ENCODE measurements at places on chromosomes 1 and 21.

GRCh38 chr21:43318841-43319781 lies 107.8 kb downstream of the SIK1 start:
- DNase-seq = no peak

DNA sequence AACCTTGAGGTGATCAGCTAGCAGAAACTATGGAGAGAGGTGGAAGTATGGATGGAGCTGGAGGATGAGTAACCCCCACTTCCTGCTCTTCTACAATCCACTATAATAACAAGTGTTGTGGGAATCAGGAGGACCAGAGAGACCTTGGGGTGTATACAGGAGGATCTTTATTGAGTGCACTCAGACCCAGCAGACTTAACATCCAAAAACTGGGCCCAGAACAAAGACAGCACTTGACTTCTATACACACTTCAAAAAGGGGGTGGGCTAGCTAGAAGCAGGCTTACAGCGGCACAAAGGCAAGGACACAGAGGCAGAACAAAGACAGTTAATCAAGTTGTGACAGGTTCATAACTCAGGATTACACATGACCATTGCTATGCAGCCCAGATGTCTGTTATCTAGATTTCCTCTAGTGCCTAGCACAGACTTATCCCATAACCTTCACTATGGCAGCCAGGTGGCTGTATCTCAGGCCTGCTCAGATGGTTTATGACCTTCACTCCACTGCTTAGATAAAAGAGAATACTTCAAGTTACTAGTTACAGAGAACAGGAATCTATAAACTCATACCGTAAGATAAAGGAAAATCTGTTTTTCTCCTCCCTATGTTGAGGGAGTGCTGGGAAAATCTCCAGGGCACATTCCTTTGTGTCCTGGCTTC lies 36.1 kb upstream of the PADI2 start:
- DNase-seq = no peak

DNA sequence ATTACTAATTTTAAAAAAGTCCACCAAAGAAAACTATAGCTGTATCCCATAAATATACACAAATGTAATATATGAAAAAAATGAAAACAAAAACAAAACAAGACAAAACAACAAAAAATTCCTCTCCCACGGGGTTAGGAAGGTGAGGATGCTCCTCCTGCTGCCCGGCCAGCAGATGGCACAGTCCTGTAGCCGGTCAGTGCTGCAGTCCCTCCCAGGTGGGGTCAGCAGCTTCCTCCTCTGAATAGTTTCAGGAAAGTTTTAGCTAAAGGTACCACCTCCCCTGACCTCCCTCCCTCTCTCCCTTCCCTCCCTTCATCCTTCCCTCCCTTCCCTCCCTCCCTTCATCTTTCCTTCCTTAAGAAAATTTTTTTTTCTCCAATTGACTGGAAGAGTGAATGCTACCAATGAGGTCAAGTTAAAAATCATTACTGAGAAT lies 67.8 kb upstream of the BCL10 start:
- no peak for DNase-seq

GRCh38 chr1:193190096-193190744 lies 3.8 kb upstream of the B3GALT2 start:
- DNase-seq = no peak

DNA sequence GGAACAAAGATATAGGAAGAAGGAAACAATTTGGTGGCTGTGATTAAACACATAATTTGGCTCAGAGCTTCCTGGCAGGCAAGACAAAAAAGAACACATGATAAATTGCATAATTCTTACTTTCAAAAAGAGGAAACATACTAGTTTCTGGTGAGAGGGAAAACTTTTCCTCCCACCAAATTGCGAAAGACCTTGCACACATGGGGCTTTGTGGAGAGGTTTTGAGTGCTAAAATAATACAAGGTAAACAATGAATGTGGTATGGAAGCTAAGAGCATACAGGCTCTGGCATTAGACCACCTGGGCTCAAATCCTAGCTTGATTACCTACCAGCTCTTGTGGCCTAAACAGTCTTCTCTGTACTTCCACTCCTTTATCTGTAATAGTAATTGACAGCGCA lies 140.2 kb upstream of the HOOK1 start:
- no peak for DNase-seq

DNA sequence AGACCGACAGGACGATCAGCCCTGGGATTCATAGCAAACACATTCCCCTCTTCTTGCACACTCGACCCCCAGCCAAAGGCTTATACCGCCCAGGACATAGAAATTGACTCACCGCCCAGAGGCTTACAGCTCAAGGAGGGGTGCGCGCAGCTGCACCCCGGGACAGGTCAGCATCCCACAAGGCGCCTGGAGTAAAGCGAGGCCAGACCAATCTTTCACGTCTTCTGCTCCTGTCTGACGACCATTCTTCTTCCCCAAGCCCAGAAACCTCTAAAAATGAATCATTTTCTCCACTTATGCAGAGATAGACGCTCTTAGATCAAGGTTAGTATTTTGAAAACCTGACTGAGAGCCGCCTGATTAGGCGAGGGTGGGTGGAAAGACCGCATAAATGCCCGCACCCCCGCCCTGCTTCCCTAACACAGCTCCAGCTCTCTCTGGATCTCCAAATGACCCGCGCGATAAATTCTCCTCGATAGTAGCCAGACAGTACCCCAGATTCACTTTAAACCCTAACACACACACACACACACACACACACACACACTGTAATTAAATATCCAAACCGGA lies 1.9 kb upstream of the LHX8 start:
- DNase-seq = no peak

DNA sequence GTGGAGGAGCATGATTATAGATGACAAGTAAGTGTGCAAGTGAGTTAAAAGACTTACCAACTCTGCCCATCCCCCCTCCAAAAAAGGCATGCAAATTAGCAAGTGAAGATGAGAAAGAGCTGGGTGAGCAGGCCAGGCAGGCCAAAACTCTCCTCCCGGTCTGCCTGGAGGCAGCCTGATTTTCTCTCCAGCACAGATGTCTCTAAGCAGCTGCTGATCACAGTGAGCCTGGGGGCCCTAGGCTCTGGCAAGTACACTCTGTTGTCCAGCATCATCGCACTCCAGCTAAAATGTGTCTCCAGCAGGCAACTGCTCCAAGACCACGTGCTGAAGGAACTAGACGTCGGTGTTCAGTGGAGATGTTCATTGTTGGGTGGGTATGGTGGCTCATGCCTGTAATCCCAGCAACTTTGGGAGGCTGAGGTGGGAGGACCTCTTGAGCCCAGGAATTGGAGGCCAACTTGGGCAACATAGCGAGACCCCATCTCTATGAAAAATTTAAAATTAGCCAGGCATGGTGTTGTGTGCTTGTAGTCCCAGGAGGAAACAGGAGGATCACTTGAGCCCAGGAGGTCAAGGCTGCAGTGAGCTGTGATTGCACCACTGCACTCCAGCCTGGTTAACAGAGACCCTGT lies 56.7 kb upstream of the PUM1 start:
- no peak for DNase-seq

DNA sequence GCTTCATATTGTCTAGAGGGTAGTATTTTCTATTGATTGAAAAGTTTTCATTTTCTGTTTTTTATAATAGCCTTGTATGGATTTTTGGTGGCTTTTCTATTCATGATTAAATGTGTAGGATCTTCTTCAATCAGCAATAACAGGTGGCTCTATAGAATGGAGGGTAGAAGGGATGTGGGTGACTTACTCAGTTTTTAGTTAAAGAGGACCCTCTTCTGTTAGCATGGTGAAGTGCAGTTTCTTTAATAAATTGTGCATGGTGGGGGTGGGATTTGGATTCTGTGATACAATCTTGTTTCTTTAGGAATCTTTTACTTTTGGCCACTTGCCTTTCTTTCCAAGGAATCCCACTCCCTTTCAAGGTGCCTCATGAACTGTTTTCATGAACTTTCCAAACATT lies 64.7 kb downstream of the SLC35A3 start:
- peak; percentile 41 for DNase-seq

DNA sequence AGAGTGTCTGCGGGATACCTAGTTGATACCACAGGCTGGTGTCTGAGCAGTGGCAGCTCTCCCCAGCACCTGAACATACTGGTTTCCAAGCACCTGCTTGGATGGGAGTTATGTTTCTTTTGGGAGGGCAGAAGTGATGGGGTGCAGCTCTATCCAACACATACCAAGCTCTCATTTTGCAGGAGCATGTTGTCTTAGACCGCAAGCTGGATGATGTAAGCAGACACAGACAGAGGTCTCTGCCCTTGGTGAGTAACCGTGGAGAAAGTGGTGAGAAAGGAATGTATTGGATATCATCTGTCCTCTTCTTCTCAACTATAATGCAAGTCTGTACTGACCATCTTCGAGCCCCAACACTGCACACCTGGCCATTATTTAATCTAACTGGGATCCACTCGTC lies 37.4 kb downstream of the ZNF496 start:
- DNase-seq = no peak

GRCh38 chr1:169122976-169123375 lies 16.5 kb downstream of the ATP1B1 start:
- no peak for DNase-seq

DNA sequence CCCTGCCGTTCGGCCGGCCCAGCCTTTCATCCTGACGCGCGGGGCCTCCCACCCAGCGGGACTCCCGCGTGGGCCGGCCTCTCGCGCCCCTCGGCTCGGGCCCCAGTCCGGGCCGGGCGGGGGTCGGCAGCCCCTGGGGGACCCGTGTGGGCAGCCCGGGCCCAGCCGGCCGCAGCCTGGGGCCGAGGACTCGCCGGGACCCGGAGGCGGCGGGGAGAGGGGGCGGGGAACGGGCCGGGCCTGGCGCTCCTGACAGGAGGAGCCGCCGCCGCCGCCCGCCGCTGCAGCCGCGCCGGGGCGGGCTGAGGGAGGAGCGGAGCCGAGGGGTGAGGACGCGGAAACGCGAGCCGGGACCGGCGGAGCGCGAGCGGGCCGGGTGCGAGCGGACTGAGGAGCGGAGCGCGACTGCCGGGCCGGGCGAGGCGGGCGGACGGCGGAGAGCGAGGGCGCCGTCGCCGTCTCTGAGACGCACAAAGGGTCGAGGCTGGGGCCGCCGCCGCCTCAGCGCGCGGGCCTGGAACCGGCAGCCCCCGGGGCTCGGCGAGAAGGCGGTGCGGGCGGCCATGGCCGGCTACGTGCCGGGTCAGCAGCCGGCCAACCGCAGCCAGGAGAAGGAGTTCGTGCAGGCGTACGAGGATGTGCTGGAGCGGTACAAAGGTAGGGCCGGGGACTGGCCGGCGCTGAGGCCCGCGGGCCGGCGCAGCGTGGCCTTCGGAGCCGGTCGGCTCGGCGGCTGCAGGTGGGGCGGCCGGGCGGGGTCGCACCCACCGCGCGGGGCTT lies 79.1 kb downstream of the NDUFS5 start:
- DNase-seq = no peak

DNA sequence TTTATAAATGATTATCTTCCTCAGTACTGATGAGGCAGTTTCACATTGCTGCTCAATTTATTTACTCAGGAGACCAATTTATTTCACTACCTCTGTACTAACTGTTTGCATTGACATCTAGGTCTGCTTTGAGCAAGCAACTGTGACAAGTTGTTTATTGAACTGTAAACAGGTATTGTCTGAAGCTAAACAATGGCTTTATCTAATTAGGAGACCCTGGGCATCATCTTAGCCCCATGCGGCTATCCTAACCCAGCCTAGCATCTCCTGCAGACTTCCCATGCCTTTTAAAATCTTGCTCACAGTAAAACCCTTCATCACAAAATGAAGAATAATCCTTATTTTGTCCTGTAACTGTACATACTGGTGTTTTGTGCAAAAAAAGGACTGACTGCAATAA lies 348.2 kb downstream of the RWDD3 start:
- no peak for DNase-seq

GRCh38 chr1:225500624-225501192 lies 72.9 kb upstream of the LBR start:
- no peak for DNase-seq

DNA sequence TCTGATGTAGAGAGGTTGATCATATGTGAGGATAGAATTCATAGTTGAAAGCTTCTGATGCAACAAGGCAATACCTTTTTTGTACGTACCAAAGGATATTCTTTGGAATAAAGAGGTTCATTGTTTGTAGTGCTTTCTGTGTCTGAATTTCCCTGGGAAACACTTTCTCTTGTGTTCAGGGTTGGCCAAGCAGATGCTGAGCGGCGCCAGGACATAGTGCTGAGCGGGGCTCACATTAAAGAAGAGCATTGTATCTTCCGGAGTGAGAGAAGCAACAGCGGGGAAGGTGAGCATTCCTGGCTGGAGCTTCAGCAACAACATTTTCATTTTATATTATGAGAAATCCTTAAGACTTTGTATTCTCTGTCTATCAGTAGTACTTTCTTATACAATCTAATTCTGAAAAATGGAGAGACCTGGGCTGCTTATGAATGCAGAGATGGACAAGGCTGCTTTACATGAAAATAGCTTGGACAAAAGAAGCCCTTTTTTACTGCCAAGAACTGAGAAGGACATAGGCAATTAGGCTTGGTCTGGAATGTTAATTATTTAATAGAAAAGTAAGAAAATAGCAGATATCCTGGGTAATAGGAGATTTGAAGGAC lies 85.2 kb downstream of the KIF1B start:
- DNase-seq = no peak
